Stimulated activated CD4-positive, alpha-beta T cell treated with anti-CD3 and anti-CD28 coated beads, Interleukin-12 subunit alpha, Interleukin-12 subunit beta, amount 100 ng/mL, for 4 hours (primary cell): ENCODE measurements at places on chromosomes 1 and 21.

DNA sequence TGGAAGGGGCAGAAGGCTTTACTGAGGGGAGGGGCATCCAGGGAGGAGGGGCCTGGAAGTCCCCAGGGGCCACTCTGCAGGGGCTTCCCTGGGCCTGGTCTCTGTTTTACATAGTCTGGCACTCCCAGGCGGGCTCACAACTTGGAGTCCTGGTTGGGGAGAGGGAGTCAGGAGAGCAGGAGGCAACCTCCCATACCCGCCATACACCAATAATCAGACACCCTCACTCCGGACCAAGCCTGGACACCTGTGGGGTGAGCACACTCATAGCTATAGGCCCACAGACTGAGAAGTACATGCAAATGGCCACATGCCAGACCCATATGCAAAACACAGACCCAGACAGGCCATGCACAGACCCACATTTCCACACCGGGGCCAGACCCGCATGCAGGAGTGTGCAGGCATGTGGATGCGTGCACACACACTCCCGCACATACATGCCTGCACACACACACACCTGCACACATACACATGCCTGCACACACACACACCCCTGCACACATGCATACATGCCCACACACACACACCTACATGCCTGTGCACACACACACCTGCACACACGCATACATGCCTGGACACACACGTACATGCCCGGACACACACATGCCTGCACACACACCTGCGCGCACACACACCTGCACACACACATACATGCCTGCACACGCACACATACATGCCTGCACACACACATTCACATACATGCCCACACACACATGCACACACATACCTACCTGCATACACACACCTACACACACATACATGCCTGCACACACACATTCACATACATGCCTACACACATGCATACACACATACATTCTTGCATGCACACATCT is 89.5 kb upstream of the RUNX3 start:
- no peak for DNase-seq

DNA sequence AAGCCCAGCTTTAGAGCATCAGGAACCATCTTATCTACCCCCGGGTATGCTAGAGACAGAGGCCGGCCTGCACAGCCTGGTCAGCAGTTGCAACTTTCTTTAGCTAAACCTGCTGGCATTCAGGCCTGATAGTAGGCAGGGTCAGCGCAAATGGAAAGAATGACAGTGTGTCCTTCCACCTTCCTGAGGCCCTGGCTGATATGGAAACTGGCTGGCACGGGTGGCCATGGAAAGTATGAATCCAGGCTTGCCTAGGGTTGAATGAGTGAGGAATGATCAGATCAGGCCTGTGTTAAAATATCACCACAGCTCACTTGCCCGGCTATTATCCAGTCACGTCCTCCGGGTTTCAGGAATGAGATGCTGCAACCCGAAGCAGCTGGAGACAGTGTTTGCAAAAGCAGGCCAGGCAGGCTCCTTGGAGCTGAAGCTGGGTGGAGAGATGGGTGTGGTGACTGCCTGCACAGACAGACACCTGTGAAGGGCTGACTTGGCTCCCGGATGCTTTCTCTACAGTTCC is 34.7 kb downstream of the RCAN1 start:
- DNase-seq = no peak

DNA sequence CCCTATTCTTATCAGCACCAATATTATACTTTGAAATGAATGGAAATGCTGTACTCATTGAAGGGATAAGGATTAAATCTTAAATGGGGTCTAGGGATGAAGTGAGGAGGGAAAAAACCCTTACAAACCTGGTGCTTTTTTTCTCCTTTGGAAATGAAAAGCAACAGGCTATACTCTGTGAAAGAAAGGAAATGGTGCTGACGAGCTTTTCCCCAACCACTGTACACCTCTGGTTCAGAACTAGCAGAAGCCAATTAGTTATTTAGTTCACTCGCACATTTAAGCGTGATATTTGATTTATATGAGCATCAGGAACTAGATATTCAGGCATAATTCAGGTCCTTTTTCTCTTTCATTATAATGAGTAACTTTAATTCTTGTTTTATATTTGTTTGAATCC is 74.5 kb upstream of the S1PR1 start:
- DNase-seq = no peak

DNA sequence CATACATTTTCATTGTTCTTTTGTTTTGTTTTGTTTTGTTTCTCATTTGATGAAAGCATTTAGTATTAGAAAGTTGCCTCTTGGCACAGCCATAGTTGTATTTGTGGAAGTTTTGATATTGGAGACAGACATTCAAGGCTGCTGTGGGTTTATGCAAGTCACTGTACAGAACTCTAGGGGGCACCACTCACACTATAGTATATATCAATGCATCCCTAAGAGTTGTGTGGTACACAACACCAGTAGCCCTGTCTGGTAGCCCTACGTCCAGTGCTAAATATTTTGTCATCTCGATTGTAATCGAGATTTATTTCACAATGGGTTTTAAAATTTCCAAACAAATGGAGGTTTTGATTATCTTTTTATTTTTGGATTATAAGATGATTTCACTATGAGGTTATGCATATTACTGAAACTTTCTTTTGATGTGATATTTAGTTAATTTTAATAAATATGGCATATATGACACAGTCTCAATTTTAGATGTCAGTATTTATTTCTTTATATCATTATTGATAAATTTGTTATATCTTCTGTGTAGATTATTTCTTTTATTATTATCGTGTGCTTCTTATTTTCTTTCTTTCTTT is 112.2 kb downstream of the NR5A2 start:
- DNase-seq = no peak

DNA sequence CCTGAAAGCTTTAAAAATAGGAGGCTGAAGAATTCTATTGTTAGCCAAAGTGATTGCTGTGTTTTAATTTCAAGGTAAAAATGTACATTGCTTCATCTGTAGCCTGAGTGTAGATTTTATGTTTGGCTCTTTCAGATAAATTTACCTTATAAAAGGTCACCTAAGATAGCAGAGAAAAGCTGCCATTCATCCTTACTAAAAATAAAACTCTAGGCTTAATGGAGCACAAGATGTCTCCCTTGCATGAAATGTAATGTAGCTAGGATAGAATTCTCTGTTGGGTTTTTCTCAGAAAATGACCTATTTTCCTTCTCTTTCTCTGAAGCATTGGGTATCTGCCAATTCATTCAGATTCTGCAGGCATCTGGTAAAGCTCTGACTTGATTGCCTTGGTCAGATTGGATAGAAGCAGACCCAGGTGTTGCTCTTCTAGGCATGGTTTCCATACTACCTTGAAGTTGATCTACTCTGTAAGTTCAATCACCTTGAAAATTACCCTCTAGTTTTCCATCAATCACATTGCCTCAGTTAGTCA is 176.6 kb upstream of the GORAB start:
- DNase-seq = no peak

DNA sequence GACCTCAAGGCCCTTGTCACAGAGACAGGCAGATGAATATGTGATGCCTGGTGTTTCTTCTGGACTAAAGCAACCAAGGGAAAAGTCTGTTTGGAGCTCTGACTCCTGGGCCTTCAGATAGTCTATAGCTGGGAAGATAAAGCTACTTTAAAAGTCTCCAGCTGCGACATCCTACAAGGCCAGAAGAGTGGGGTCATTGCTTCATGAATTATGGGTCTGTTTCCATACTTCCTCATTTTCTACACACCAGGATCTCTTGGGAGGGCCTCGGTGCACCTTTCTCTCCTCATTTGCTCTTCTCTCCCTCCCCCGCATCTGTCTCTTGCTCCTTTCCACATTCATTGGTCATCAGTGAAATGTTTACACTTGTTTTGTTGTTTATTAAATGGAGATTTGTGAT is 44.8 kb downstream of the SYT2 start:
- DNase-seq = no peak
